Sigmoid colon (tissue), 7 donors: ENCODE measurements at places on chromosomes 4 and X. TPM values are rescaled to one million over a fixed set of nuclear protein-coding genes. Genes with fewer than 3 reads are reported as not detected.

- no peak for DNase-seq
Observed at GRCh38 chrX:72685810-72686456, 28.2 kb downstream of the PHKA1 start.

DNA sequence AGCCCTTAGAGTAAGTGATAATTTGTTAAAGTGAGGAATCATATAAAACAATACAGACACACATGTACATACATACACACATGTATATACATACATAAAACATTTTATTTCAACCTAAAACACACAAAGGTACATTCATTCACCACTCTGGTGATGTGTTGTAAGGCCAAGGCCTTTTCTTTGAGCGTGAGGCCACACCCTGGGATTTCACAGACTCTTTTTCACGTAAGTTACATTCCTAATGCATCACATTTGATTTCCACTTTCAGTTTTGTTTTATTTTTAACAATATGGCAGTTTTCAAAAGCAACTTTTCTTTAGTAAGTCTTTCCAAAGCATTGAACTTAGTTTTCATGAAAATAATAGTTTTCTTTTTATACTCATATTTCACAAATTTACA, 170.7 kb downstream of the COL4A6 start:
- DNase-seq = no peak

DNA sequence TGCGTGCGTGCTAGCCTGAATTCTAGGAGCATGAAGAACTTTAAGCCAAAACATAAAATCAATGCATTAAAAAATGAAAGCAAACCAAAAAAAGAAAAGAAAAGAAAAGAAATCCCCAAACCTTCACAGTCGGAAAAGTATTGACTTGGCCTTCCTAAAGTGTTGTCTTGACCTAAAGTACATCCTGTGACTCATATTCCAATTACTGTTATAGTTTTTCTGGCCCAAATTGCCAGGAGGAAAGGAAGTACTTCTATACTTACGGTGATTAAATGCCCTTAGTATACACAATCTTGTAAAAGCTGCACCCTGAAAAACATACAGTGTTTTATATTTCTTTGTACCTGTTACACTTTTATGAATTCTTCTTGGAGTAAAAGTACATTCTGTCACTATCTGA, 512.8 kb downstream of the ANKRD50 start:
- DNase-seq = no peak

DNA sequence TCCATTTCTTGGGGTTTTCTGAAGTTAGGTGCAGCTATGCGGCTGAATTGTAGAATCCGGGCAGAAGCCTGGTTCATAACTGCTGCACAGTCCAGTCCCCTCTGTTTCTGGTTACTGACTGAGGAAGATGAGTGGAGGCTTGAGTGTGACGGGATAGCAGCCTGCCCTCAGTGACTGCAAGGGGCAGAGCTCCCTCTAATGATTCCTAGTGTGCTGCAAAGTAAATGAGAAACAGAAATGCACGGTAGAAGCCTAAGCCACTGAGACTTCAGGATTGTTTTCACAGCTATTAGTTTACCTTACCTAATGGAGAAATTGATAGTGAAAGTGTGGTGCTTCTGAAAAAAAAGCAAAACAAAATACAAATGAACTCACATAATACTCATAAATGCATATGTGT, 189.2 kb downstream of the GPM6A start:
- DNase-seq = no peak

GRCh38 chr4:125045311-125045710, 269.4 kb upstream of the FAT4 start:
- DNase-seq = no peak

DNA sequence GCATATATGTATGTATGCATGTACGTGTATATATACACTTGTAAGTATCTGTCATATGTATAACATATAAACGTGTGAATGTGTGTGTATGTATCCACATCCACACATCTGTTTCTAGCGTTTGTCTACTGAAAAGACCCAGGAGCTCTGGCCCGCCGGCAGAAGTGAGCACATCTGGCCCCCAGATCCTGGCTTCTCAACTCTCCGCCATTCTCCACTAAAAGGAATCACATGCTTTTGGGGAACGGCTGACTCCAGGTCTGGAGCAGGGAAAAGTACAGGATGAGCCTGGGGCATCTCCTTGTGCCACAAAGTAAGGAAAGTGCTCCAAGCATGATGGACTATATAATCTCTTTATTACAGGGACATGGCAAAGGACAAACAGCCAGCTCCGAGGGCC, 143.7 kb downstream of the AFAP1 start:
- no peak for DNase-seq

- DNase-seq = no peak
Observed at GRCh38 chr4:86249074-86249473, 110.8 kb downstream of the MAPK10 start.

DNA sequence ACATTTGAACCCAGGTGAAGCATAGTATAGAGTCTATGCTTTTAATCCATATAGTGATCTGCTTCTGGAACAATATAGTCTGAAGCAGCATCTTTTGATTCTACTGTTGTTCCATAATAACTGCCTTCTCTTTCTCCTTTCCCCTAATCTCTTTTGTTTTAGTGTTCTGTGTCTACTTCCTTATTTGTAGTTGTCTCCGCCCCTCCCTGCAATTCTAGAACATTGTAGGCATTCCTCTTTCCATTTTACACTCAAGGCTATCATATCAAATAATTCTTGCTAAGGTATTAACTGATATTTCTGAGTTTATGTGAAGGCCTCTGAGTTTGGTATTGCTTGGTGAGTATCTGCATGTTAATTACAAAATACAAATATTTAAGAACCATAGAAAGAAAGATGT, 11.6 kb downstream of the BLTP1 start:
- no peak for DNase-seq

Gene TMEM31
- total RNA-seq = not detected

Gene PABPC1L2A
- total RNA-seq = not detected

Gene MID1
- 62.0 TPM for total RNA-seq

Gene CFAP99
- total RNA-seq = not detected
